ENCODE measurements at places on chromosomes 6 and 20.

DNA sequence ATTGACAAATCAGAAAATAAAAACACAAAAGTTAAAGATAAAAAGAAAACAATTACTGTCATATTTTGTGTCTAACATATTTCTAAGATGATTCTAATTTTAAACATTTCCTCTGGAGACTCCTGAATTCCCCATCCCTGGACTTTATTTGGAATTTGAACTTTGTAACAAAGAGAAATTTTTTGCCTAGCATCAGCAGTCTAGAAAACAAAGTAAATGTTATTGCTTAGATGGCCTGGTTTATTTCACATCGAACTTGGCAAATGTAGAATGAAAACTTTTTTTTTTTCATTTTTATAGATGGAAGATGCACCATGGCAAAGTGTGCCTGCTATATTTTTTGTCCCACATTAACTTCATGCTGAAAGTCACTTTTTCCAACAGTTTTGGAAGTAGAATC is 159.1 kb downstream of the TBX18 start:
- no peak for DNase-seq

- DNase-seq: no peak
These were observed 21.1 kb upstream of the CCM2L start for GRCh38 chr20:31989030-31989645.

GRCh38 chr20:17959257-17959627 is 9.4 kb downstream of the SNX5 start:
- DNase-seq: no peak

DNA sequence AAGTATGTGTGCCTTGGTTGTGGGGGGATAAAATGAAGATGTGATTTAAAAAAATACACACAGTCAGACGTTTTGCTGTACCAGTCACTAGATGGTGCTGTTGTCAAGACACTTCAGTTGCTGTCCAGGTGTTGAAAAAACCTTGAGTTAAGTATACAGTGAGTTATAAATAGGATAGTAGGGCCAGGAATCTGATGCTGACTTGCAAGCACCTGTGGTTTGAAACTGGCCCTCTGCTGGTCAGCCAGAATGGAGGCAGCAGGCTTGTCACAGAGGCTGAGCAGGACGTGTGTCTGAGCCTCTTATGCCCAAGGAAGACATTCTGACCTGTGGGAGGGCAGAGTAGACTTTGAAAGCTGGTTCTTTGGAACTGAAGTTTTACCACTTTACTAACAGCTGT is 27.8 kb downstream of the RNF8 start:
- no peak for DNase-seq

DNA sequence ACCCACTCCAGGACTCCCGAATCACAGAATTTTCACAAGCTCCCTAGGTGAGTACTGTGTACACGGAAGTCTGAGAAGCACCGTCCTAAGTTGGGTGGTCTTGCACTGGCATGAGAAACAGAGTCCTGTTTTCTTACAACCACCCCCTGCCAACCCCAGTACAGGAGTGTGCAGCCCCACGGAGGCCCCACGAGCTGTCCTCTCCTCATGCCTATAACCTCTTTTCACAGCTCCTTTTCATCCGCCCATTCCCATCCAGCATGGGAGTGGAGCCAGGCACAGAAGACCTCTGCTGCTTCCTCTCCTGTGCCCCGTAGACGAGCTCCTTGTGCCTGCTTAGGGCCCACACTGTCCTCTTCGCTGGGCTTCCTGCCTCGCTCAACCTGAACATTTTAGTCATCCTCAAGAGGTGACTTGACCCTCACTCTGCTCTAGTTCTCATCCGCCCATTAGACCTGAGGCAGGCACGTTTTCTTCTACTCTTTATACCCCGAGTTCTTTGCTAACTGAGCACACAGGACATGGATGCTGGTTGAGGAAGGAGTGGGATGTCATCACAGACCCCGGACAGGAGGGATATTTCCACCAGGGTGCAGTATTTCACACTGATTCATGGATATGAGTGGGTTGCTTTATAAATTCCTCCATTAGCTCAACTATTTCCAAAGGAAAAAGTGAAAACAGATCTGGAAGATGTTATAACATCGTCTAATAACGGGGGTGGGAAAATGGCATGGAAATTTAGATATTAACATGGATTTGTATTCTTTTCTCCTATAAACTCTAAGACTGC is 160.5 kb downstream of the TTLL2 start:
- no peak for DNase-seq

GRCh38 chr20:20950620-20951019 is 155.5 kb downstream of the LINC00237 start:
- DNase-seq: no peak

DNA sequence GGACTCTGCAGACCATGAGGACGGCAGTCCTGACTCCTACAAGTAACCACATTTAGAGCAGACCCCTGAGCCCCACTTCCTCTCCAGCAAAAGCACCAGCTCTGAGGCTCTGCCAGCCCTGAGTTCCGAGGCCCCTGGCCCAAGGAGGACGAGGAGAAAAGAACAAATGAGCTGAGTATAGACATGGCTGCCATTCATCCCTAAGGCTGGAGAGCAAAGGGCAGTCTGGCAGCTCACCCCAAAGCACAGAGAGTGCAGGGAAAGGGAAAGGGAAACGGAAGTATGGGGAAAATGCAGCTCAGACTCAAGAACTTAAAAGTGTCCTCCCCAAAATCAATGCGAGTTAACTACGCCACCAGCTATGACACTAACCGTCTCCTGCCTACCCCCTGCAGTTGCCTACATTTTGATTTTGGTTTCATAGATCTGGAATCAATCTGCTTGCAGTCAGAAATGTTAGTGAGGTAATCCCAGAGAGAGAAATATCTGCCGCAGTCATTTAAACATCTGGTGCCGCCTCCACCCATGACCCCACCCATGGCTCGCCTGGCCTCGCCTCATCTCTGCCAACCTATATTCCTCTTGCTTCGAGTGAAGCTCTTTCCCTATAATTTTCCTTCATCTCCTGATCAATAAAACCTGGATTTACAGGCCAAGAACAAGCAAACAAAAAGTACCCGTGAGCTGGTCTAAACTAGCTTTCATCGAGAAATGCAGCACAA is 49.6 kb upstream of the AFDN start:
- no peak for DNase-seq

DNA sequence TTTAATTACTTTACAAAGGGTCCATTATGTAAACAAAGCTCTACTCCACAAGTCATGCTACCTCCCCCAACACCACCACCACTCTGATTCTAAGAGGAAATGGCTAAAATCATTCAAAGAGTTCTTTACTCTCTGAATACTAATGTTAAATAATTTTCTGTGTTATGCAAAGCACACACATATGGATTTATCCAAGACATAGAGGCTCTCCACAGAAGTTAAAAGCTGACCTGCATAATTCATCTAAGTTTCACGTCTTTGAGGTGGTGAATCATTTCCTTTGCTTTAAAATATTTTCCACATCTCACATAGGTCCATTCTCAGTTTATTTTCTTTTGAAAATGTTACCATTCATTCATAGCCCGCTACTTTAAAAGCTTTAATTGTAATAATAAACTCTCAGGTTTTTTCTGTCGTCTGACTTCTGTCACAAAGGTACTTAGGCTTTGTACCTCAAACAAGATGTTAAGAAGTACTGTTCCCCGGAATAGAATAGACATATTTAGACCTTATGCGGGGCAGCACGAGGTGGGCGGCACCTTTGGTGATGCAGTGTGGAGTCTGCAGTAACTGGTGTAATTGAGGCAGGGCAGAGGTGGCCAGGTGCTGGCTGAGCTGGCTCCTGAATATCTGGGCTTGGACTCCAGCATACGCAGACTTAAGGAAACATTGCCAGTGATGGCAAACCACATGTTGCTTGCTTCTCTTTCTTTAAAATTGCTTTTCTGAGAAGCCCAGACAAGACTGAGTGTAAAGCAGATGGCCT is 55.8 kb downstream of the KIF6 start:
- DNase-seq: no peak

- no peak for DNase-seq
These were observed 882.8 kb downstream of the TBC1D32 start for GRCh38 chr6:120451508-120451907.

DNA sequence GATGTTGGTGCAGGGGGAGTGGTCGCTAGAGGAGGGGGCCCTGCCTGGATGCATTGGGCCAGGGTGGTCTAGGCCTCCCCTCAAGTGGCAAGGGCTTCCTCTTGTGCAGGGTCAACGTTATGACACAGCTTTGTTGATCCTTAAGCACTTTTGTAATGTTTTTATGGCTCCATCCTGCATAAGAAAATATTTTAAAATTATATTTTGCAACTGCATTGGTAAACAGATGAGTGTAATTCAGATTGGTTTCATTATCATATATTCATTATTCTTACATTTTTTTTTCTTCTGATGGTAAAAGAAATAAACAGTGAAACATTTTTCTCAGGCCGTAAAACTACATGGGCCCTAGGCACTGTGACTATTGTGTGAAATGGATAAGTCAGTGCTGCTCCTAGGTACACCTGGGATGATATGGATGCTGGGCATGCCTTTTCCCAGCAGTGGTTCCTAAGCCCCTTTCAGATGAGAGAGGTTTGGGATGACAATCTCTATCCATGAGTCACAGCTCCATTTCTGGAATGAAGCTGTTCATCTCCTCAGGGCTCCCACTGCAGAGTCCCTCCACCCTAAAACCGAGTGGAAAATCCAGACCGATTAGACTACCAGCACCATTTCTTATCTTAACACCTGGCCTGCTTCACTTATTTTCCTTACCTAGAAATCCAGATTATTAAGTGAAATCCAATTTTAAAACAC is 5.8 kb upstream of the SIM1 start:
- DNase-seq: no peak

DNA sequence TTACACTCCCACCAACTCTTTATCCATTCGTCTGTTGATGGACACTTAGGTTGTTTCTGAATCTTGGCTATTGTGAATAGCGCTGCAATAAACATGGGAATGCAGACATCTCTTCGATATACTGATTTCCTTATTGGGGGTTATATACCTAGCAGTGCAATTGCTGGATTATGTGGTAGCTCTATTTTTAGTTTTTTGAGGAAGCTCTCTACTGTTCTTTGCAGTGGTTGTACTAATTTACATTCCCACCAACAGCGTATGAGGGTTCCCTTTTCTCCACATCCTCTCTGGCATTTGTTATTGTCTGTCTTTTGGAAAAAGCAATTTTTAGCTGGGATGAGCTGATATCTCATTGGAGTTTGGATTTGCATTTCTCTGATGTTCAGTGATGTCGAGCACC is 4.6 kb upstream of the PFDN4 start:
- no peak for DNase-seq

DNA sequence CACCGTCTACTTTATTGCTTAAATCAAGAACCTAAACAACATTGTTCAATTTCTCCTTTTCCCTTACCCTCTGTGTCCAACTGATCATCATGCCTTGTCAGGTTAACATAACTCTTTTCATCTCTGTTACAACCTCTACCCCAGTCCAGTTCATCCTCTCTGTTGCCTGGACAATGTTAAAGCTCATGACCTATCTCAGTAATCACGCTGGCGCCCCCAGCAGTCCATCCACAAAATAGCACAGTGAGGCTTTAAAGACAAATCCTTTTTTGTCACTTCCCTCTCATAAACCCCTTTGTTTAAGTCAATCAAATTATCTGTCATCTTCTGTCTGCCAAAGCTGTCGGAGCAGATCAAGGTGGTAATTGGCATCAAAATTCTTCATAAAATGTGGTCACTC is 140.1 kb downstream of the QKI start:
- DNase-seq: peak; percentile 58

- DNase-seq: no peak
These were observed 96.3 kb downstream of the FOXF2 start for GRCh38 chr6:1485678-1486077.

- no peak for DNase-seq
These were observed 196.2 kb upstream of the SYNDIG1 start for GRCh38 chr20:24273251-24273650.

DNA sequence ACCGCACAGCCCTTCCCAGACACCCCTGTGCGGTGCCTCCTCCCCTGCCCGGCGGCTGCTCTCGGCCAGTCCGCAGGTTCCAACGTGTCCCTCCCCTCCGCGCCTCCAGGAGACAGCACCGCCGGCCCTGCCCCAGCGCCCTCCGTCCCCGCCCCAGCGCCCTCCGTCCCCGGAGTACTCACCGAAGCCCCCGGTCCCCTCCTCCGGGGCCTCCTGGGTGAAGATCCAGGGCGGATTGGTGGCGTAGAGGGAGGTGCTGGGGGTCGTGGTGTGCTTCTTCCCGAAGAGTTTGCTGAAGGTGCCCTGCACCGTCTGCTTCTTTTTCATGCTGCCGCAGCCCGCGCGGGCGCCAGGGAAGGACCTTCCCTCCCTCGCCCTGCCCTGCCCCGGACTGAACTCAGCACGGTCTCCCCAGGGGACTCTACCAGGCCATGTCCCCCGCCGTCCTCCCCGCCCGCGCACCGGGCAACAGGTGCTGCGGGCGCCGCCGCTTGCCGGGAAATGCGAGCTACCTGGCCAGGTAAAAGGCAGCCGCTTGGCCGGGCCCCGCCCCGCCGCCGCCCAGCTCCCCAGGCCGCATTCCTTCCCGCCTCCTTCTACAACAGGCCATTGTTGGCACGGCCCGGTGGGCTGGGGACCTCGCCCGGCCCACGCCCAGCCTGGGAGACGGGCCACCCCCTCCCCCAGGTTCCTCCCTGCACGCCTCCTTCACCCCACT is at the start of gene C6orf132:
C6orf132 (minus strand) TSS at position 503 of the 718 bp plus-strand sequence; CDS start at position 327, 176 bp downstream.
- no peak for DNase-seq

DNA sequence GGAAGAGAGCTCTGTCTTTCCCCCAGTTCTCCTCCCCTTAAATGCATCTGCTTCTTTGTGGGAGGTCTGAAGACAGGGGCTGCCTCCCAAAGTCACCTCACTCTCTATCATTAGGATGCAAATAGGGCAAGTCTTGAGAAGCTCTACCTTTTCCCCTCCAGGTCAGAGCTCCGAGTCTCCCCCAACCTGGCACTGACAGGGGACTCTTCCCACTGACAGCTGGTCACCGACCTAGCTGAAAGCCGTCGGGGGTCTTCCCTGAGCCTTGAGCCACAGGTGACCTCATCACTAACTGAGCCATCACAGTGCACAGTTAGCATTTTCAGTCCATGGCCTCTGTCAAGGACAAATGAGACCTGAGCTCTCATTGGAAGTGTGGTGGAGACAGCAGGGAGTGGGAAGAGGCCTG is 386.7 kb downstream of the HACE1 start:
- DNase-seq: no peak

GRCh38 chr6:146149770-146150169 is 120.9 kb downstream of the GRM1 start:
- DNase-seq: no peak

- DNase-seq: no peak
These were observed 632 bp downstream of the LIN28B start for GRCh38 chr6:104957301-104958177.

DNA sequence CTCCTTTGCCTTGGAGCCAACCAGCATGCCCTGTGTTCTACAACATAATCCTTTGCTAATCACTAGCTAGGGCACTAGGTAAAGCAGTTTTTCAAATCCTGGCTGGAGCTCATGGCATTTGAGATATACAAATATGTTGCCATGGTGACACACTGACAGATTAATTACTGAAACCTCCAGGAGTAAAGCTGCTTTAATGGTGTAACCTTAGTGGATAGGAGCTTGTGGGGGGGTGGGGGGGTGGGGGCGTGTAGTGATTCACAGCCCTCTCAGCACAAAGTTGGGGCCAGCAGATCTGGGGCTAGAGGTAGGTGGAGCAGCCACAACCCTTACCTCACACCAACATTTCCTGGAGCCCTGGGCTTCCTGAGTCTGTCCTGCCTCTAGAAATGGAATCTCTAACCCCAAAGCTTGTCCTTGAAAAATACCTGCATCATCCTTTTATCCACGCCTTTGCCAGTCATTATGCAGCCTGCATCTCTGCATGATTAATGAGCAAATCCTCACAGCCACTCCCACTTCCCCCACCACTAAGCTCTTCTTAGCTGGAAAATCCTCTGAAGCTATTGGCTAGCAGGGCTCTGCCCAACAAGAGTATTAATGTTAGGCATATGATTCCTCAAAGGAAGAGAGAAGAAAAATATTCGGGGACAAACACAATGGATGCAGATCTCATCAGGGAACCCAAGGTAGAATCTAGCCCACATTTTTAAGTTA is 84.5 kb upstream of the PRND start:
- DNase-seq: no peak

All from stimulated activated CD4-positive, alpha-beta T cell treated with anti-CD3 and anti-CD28 coated beads, Interleukin-4, amount 100 ng/mL, for 1 hour (primary cell).